ENCODE measurements at places on chromosomes 12 and 14.

- DNase-seq = no peak
- no peak overlapping the region for H3K4me3 ChIP-seq
- no peak overlapping the region for H3K27ac ChIP-seq
Observed at GRCh38 chr12:73950507-73950906, 587.1 kb upstream of the ATXN7L3B start.

- H3K4me1 ChIP-seq = no peaks in the 10 kb centered on the region
- H3K27ac ChIP-seq = no peak overlapping the region
- no peak for DNase-seq
- no peak overlapping the region for H3K4me3 ChIP-seq
- no peaks in the 10 kb centered on the region for H3K27me3 ChIP-seq
- no peaks in the 10 kb centered on the region for H3K36me3 ChIP-seq
Observed at GRCh38 chr12:41836416-41836815, 308.3 kb downstream of the GXYLT1 start.

GRCh38 chr12:106879612-106880011, 76.1 kb upstream of the TMEM263 start:
- no peaks in the 10 kb centered on the region for H3K27me3 ChIP-seq
- no peak overlapping the region for H3K4me3 ChIP-seq
- H3K27ac ChIP-seq = no peak overlapping the region
- no peak for DNase-seq
- no peaks in the 10 kb centered on the region for H3K4me1 ChIP-seq

GRCh38 chr14:22903742-22904087, 15.2 kb downstream of the RBM23 start:
- H3K27me3 ChIP-seq = no peaks in the 10 kb centered on the region
- H3K36me3 ChIP-seq = peaks cover 80% of the 10 kb centered on the region
- H3K4me1 ChIP-seq = peaks cover 5% of the 10 kb centered on the region
- H3K4me3 ChIP-seq = no peak overlapping the region
- DNase-seq = no peak

DNA sequence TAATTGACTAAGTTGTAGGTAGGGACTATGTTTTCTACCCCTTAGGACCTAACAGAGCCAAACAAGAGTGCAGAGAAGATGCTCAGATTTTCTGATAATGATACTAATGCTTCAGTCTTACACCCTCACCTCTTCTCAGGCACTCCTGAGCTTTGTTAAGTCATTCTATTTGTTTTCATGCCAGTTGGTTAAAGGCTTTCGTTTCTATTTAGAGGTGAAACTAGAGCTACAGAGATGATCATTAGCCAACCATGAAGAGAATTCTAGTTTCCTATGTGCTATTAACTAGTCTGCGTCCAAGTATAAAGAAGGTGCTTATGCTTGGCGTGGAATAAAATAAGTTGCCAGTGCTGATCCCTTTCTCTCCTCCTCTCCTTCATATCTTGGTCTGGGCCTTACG, 34.6 kb upstream of the PYGL start:
- DNase-seq = no peak
- H3K4me3 ChIP-seq = no peak overlapping the region
- H3K27me3 ChIP-seq = no peaks in the 10 kb centered on the region
- H3K4me1 ChIP-seq = no peaks in the 10 kb centered on the region
- H3K27ac ChIP-seq = no peak overlapping the region

DNA sequence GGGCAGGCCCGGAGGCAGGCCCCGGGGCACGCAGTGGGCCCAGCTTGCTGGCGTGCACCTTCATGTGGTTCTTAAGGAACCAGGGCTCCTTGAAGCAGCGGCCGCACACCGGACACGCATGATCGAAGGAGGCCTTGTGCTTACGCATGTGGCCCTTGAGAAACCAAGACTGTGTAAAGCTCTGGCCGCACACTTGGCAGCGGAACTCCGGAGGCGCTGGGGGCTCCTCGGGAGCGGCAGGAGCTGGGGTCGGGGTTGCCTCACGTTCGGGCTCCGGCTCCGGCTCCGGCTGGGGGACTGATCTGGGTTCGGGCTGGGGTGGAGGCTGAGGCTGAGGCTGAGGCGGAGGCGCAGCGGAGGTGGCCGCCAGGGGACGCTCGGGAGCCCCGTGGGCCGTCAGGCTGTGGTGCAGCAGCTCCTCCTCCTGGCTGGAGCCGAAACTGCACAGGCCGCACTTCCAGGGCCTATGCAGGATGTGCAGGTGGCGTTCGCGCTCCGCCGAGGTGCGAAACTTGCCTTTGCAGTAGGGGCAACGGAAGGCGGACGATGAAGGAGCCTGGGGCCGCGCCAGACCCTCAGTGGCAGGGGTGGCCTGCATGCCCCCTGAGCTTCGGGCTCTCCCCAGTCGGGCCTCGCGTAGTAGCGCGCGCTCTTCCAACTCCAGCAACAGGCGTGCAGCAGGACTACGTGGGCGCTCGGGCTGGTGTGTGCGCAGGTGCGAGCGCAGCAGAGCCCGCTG, 6.0 kb downstream of the ZNF219 start:
- peaks cover 28% of the 10 kb centered on the region for H3K36me3 ChIP-seq
- peaks cover 25% of the 10 kb centered on the region for H3K4me1 ChIP-seq
- H3K27me3 ChIP-seq = no peaks in the 10 kb centered on the region
- peak overlapping the region; percentile 31 for H3K27ac ChIP-seq
- H3K4me3 ChIP-seq = no peak overlapping the region
- DNase-seq = peak; percentile 86

GRCh38 chr14:44820230-44820964, 141.3 kb downstream of the KLHL28 start:
- no peak for DNase-seq
- H3K4me1 ChIP-seq = no peaks in the 10 kb centered on the region
- no peak overlapping the region for H3K4me3 ChIP-seq
- H3K27me3 ChIP-seq = no peaks in the 10 kb centered on the region
- no peaks in the 10 kb centered on the region for H3K36me3 ChIP-seq

DNA sequence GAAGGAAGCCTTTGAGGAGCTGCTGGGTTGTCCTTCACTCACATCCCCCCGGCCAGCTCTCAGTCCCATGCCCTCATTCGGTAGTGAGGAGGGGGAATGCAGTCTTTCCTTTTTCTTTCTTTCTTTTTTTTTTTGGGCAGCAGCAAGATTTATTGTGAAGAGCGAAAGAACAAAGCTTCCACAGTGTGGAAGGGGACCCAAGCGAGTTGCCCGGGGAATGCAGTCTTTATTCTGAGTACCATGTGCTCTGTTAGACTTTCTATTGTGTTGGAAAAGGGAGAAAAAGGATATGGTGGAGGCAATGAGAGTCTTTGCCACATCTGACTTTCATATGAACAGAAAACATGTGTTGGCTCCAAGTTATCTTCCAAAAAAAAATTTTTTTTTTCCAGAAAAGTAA, 29.9 kb upstream of the YARS2 start:
- no peaks in the 10 kb centered on the region for H3K36me3 ChIP-seq
- H3K4me1 ChIP-seq = no peaks in the 10 kb centered on the region
- H3K27ac ChIP-seq = no peak overlapping the region
- H3K27me3 ChIP-seq = no peaks in the 10 kb centered on the region

DNA sequence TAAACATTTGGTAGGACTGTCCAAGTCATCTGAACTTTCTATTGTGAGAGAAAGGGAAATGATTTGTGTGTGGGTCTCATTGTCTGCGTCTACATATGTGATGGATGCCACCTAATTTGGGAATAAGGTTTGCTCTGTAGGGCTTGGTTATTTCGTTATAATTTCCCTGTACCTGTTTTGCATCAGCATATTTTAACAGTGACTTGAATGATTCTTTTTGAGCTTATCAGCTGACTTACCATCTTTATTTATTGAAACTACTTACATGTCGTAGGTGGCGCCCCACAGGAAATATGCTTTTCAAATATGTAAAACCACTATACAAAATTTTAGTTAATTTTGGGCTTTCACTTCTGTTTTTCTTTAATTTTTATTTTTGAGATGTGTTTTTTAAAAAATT, 56.5 kb upstream of the BCAT1 start:
- H3K27ac ChIP-seq = no peak overlapping the region
- H3K27me3 ChIP-seq = no peaks in the 10 kb centered on the region
- no peaks in the 10 kb centered on the region for H3K4me1 ChIP-seq

GRCh38 chr12:118332511-118332910, 40.2 kb downstream of the TAOK3 start:
- H3K4me1 ChIP-seq = peaks cover 4% of the 10 kb centered on the region
- H3K36me3 ChIP-seq = no peaks in the 10 kb centered on the region
- no peak overlapping the region for H3K27ac ChIP-seq
- H3K4me3 ChIP-seq = no peak overlapping the region
- no peaks in the 10 kb centered on the region for H3K27me3 ChIP-seq

- H3K27me3 ChIP-seq = no peaks in the 10 kb centered on the region
- H3K4me1 ChIP-seq = no peaks in the 10 kb centered on the region
- H3K4me3 ChIP-seq = no peak overlapping the region
- DNase-seq = no peak
Observed at GRCh38 chr14:25464078-25464477, 414.1 kb upstream of the STXBP6 start.

GRCh38 chr12:58774731-58775130, 145.6 kb downstream of the LRIG3 start:
- H3K4me3 ChIP-seq = no peak overlapping the region
- H3K27ac ChIP-seq = no peak overlapping the region
- no peaks in the 10 kb centered on the region for H3K4me1 ChIP-seq
- H3K36me3 ChIP-seq = no peaks in the 10 kb centered on the region
- no peaks in the 10 kb centered on the region for H3K27me3 ChIP-seq

DNA sequence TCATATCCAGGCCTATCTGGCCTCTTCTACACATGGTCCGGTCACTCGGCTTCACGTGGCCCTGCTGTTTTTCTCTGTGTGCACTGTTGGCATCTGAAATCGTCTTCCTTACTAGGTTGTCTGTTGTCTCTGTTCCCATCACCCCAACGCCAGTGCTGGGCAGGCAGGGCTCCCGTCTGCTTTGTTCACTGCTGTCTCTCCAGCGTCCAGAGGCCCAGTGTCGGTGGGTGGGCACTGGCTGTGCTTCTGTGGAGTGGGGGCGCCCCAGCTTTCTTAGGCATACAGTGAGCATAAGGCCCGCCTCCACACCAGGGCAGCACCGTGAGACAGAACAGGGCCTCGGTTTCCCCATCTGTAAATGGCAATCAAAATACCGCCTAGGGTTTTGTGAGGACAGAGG, 153.1 kb downstream of the BCL11B start:
- no peaks in the 10 kb centered on the region for H3K27me3 ChIP-seq
- no peaks in the 10 kb centered on the region for H3K36me3 ChIP-seq
- peak; percentile 64 for DNase-seq
- no peak overlapping the region for H3K27ac ChIP-seq
- H3K4me1 ChIP-seq = peaks cover 8% of the 10 kb centered on the region
